ENCODE measurements at places on chromosomes 7 and 10.

GRCh38 chr7:15407910-15408309 is 153.9 kb downstream of the AGMO start:
- no peak for DNase-seq

DNA sequence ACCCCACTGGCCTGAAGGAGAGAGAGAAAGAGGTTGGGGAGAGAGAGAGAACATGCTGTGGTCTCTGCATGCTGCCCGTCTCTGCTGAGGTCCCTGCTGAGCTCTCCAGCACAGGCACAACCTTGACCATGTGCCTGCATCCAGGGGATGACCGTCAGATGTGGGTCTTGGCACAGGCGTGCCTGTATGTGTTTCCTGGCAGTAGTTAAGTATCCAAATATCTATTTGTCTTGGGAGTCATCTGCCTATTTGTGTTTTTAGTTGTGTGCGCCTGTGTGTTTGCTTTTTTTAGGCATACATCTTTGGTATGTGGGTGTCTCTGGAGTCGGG is 1.9 kb upstream of the UNC5B start:
- no peak for DNase-seq

GRCh38 chr7:142523821-142524460 is 225.3 kb upstream of the PRSS1 start:
- DNase-seq: no peak

DNA sequence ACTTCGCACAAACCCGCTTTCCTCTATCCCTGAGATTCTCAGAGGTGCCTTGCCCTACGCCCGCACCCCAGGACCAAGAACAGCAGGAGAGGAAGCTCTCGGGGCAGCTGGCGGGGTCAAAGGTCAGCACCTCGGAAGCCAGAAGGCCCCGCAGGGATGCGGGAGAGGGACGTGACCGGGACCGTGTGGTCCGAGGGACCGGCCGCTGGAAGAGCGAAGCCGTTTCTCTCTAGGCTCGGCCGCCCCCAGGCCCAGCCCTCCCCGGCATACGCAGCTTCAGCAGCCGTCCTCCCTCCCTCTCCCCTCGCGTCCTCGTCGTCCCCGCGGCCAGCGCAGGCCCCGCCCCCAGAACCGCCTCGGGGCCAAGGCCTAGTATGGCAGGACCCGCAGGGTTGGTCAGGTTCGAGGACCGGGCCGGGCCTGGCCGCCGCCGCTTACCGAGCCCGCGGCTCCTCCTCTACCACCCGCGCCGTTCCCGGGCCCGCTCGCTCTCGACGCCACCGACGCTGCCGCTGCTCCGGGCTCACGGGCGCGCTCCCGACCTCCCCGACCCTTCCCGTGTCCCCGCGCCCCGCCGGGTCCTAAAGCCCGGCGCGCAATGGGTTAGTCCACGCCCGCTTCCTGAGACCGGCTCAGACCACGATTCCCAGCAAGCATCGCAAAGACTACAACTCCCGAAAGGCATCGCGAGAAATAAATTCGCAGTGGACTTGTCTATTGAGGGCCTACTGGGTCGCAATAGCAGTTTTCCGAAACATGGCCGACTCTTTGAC is at the start of gene ARMH3:
ARMH3 (minus strand) TSS at position 527 of the 773 bp plus-strand sequence. CDS start 16,059 bp downstream, outside the sequence.
- DNase-seq: peak; percentile 91

DNA sequence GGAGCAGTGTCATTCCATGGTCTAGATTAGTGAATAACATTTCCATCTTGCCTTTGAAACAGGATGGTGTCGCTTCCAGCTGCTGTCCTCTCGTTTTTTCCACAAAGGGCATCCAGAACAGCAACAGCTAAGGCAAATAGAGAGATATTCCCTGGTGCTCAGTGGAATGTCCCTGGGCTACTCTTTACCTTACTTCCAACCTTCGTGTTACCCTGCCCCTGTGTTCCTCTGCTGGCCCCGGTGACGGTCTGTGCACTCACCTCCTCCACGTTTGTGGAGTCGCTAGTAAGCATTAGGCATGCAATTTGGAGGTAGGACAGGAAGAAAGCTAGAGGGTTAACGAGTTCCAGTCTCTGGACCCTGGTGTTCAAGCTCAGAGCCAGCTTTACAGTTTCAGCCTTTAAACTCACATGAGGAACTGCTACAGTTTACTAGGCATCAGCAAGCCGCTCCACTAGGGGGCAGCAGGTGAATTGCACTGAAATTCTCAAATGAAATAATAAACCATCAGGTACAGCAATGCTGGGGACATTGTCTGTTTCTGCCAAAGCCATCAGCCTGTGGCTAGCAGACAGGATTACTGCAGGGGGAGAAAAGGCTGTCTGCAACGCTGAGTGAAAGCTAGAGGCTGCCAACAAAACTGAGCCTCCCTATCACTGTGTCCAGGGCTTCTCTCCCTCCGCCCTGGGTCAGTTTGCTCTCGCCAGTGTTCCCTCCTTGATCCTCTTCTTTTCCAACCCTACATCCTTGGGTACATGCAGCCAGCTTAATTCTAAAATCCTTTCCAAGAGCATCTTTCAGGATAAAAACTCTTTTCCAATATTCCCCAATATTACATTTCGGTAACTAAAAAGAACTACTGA is 9.0 kb downstream of the MRPL32 start:
- DNase-seq: peak; percentile 73

DNA sequence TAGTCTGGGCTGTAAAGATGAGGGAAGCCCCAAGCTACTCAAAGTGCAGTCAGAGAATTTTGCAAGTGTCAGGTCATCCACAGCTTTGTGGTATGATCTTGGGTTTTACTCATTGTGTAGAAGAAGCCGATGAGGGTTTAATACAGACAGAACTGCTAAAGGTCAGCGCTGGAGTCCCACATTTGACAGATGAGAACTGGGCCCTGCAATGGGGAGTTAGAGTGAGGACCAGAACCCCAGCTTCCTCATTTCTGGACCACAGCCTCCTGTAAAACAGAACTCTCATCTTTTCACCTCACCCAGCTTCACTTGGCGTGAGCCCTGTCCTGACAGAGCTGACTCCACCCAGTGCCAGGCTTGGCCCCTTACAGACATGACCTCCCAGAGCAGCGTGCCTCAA is 20.1 kb downstream of the LRRC20 start:
- no peak for DNase-seq

All from CD4-positive, alpha-beta T cell treated with Interleukin-1 beta for 1 hour (primary cell).